ENCODE measurements at places on chromosomes 5 and 9.

- no peak for DNase-seq
Observed at GRCh38 chr9:98656511-98656910, 52.2 kb downstream of the GABBR2 start.

DNA sequence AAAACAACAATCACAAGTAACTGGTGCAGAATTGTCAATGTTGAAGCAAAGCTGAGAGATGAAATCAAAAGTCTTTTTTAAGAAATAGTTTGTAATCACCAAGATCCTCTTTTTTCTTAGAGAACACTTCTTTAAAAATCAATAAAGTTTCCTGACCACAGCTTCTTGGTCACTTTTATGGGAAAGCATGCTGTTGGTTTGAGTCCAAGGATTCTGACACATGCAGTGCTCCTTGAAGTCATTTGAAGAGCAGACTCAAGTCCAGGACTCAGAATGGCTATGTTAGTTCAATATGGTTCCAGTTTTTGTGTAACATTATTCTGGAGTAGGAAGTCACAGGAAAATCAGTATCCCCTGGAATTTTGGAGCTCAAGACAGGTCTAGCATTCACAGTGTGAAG lies 480.6 kb downstream of the NR2F1-AS1 start:
- no peak for DNase-seq

GRCh38 chr9:94805585-94805984 lies 79.1 kb downstream of the AOPEP start:
- DNase-seq: no peak

GRCh38 chr5:31993165-31993961 lies 180.8 kb downstream of the GOLPH3 start:
- DNase-seq: no peak

- no peak for DNase-seq
Observed at GRCh38 chr5:131794586-131794985, 2.2 kb downstream of the FNIP1 start.

DNA sequence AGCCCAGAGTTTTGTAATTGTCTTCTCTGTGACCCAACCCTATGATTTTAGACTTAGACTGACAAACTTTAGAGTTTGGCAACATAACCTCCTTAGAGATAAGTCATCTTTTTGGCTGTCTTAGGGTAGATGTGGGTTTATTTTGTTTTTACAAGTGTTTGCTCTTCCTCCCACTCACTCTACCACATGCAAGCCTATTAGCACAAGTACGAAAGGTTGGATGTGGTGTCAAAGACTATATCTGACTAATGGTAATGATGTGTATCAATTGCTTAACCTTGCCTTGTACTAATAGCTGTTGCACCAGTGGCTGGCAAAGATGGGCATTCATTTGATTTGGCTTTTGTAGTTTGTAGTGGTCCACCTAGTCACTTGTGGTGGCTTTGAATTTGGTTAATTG lies 46.5 kb downstream of the SLC25A46 start:
- DNase-seq: no peak

GRCh38 chr5:142542078-142542477 lies 143.8 kb downstream of the FGF1 start:
- no peak for DNase-seq

GRCh38 chr5:57174128-57174889 lies 450 bp downstream of the GPBP1 start:
- peak; percentile 51 for DNase-seq

DNA sequence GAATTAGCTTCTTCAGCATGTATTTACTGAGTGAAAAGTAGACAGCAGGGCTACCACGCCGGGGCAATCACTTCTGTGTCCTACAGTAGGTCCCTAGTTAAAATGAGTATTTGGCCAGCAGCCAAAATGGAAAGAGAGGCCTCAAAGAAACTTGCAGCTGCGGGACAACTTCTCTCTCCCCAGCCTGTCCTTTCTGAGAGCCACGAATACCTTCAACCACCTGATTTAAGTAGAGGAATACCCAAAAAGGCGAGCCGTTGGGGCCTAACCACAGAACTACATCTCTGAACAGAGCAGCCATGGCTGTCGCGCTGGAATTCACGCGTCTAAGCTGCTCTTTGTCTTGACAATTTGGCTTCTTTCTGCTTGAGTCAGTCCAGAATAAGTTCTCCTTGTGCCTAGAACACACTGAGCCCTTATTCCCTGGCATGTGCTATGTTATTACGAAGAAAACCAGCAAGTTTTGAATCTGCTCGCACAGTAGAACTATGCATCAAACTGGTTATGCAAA lies 43.8 kb upstream of the GOLPH3 start:
- no peak for DNase-seq

DNA sequence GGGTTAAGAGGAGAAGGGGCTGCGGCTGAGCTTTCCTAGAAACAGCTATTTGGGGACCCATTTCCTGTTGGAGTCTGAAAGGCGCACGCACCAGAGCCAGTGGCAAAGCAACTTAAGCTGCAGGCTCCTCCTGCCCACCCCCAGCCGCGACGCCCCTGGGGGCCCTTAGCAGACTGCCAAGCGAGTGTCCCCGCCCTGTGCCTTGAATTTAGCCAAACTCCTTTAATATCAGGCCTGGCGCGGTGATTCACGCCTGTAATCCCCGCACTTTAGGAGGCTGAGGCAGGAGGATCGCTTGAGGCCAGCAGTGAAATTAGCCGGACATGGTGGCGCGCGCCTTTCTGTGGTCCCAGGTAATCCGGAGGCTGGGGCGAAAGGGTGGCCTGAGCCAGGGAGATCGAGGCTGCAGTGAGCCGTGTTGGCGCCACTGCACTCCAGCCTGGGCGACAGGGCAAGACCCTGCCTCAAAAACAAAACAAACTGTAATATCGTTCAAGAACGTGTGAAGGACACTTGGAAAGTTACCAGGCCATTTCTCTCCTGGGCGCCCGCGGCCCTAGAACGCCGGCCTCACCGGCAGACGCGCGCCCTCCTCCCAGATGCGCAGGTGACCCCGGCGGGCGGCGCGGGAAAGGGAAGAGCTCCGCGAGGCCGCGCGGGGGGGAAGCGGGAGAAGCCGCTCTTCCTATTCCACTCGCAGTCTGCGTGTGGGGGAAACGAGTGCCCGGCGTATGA lies 1.0 kb upstream of the F2R start:
- peak; percentile 19 for DNase-seq

GRCh38 chr9:7691909-7692308 lies 107.7 kb downstream of the DMAC1 start:
- DNase-seq: no peak

- DNase-seq: no peak
Observed at GRCh38 chr5:41751867-41752266, 118.4 kb downstream of the OXCT1 start.

GRCh38 chr9:35510754-35511428 lies 21.0 kb downstream of the RUSC2 start:
- no peak for DNase-seq

DNA sequence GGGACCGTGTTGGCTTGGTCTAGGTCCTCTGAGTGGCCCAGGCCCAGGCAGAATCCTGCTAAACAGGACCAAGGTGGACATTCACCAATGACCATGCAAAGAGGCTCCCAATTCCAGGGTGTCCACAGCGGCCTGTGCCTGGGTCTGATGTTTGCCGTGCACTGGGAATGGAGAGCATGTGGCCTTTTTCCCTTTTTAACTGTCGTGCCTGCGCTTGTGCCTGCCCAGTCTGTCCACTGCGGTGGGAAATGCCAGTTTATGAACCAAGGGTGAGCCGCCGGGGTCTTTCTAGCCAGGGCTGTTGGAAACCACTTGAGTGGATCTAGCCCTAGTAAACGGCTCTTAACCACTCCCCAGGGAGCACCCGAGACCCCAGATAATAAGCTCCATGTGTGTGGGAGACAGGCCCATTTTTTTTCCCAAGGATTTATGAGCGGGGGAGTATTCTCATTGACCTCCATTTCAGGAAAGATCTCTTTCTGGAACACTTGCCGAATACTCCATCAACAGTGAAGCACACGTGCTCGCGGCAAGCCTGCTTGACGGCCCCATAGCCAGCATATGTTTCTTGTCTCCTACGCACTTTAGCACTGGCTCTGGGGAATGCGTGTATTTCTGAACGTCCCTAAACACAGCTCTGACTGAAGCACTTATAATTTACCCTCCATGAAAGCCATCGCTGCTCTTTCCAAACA lies 93.2 kb upstream of the PHYKPL start:
- no peak for DNase-seq

DNA sequence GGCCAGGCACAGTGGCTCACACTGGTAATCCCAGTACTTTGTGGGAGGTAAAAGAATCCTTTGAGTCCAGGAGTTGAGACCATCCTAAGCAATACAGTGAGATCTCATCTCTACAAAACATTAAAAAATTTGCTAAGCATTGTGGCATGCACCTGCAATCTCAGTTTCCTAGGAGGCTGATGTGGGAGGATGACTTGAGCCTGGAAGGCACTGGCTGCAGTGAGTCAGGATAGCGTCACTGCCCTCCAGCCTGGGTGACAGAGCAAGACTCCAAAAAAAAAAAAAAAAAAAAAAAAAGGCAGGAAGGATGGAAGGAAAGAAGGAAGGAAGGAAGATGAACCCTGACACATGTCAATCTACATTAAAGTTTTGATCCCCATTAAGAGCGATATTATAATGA lies 1452.2 kb upstream of the ACO1 start:
- DNase-seq: no peak

GRCh38 chr9:22064957-22065356 lies 55.9 kb upstream of the CDKN2B start:
- DNase-seq: no peak

DNA sequence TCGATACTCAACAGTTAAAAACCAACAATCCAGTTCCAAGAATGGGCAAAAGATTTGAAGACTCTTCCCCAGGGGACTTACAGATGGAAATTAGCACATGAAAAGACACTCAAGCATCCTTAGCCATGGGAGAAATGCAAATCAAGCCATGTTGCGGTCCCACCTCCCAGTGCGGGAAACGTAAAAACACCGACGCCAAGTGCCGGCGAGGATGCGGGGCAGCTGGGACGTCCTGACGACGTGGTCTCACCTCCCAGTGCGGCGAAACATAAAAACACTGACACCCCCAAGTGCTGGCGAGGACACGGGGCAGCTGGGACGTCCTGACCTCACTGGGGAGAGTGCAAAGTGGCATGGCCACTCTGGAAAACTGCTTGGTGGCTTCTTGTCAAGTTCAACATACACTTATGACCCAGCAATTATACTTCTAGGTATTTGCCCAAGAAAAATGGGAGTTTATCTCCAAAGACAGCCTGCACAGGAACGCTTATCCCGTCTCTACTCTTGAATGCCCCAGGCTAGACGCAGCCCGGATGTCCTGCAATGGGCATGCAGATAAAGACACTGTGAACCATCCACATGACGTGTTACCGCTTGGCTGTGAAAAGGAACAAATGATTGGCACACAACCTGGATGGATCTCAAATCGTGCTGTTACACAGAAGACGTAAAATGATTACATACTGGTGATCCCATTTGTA lies 60.1 kb upstream of the UBAC1 start:
- DNase-seq: no peak

DNA sequence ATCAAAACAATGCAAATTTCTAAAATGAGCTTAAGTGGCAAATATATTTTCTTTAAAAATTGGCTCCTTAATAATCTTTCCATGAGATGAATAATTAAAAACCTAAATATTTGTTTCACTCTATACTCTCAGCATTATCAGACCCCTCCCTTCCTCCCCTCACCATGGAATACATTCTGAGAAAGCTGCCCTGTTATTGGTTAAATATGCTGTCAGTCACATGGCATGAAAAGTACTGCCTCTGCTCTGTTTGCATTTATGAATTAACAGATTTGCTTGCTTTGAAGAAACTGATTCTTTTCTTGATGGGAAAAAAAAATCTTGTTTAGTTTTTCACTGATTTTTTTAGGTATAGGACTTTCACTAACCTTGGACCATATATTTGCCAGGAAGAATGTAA lies 17.0 kb upstream of the RPS23 start:
- no peak for DNase-seq

- peak; percentile 37 for DNase-seq
Observed at GRCh38 chr9:2570615-2571479, 50.7 kb upstream of the VLDLR start.

DNA sequence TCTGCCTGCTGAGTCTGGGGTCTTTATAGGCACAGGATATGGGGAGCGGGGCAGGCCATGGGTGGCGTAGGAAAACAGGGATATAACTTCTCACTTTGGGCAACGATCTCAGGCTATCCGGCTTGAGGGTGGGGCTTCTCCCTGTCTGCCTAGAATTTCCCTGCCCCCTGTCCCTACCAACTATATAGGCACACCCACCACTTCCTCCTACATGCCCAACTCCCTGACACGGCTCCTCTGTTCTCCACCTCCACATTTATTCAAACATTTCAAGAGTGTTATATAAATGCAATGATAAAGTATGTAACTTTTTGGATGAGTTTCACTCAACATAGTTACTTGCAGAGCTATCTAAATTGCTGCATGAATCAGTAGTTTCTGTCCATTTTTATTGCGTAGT lies 363.2 kb upstream of the RORB start:
- no peak for DNase-seq

DNA sequence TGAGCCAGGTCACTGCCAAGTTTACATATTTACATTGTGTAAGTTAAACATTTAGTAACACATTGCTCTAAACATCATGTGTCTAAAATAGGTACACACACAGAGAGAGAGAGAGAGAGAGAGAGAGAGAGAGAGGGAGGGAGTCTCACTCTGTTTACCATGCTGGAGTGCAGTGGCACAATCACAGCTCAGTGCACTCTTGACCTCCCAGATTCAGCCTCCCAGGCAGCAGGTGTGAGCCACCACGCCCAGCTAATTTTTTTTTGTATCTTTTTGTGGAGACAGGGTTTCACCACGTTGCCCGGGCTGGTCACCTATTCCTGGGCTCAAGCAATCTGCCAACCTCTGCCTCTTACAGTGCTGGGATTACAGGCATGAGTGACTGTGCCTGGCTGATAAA lies 1045.3 kb downstream of the TLE1 start:
- no peak for DNase-seq

DNA sequence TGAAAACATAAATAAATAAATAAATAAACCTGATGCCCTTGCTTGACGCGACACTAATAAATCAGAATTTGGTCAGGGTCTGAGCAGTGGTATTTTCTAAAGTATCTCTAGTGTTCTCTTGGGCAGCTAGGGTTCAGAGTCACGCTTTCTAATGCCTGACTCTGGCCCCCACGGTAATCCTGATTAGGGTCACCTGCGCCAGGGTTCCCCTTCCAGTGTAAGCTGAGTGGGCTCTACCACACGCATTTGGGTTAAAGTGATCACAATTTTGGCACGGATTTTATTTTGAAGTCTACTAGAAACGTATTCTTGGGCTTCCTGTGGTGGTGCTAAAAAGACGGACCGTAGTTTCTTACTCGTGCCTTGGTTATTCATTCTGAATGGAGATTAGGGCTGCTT lies 651 bp downstream of the TTC1 start:
- DNase-seq: no peak

DNA sequence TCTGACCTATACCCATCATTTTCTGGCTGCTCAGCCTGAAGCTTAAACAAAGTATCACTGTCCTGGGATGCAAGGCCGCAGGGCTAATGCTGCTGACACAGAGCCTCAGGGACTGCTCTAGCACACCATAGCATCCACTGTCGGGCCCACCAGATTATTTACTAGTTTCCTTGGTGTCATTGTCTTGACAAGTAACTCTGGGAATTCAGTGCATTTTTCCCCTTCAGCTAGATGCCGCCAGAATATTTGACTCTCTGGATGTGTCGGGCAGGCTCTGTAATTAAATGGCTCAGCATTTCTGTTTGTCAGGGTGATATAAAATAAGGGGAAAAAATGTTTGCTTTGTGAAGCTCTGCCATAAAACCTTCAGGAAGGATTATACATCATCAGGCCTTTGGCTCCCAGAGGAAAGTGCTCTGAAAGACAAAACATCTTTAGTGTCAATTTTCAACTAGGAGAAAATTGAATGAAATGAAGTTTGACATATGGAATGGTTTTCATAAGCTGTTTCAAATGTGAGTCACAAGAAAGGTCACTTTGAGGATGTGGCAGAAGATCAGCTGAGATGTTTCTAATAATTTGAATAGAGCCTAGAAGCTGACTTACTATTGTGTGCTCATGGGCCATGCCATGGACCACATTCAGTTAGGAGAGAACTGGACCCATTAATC lies 350.1 kb downstream of the TMEM232 start:
- DNase-seq: no peak

All from stimulated activated naive CD8-positive, alpha-beta T cell treated with anti-CD3 and anti-CD28 coated beads, Interleukin-15, Interleukin-2, amounts not matched to agents 100 U/mL and 50 U/mL, for 24 hours (primary cell).